ENCODE measurements at places on chromosomes 6 and 20.

- no peak for DNase-seq
These were observed 12.5 kb upstream of the BCKDHB start for GRCh38 chr6:80094017-80094416.

- no peak for DNase-seq
These were observed 129.3 kb downstream of the DTNBP1 start for GRCh38 chr6:15533379-15534026.

- DNase-seq = no peak
These were observed 25.1 kb upstream of the GSTA4 start for GRCh38 chr6:53020005-53020744.

GRCh38 chr6:97304701-97305100, 21.7 kb upstream of the MMS22L start:
- no peak for DNase-seq

- no peak for DNase-seq
These were observed 143.2 kb upstream of the TENT5A start for GRCh38 chr6:81895511-81896185.

DNA sequence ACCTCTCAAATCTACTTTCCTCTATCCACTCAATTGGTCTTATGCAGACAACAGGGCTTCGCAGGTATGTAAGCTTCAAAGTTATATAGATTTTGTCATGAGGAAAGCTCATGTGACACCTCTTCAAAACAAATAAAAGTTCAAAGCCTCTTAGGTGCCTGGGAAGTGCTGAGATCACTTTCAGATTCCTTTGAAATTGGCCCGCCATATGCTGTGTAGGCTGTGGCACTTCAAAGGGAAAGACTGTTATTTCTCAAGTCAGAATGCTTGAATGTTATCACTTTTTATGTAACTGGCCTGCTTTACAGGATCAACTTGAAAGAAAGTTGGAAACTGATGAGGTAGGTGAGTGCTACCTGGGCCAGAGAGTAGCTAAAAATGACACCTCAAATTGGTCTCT, 67.1 kb upstream of the GFRAL start:
- peak; percentile 27 for DNase-seq

DNA sequence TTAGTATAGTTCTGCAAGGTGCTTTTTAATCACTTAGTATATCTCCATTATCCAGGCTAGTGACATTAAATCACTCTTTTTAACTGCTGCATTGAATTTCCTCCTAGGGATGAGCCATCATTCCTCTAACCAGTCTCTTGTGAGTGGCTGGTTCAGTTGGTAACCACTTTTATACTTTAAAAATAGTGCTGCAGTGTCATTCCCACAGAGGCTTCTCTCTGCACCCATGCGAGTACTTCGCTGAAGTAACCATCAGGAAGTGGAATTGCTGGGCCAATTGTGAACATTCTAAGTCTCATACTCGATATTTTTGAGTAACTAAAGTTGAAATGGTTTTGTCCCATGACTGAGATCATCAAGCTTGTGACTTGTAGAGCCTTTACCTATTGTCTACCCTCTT, 2.1 kb downstream of the BTN3A2 start:
- no peak for DNase-seq

GRCh38 chr6:137522831-137523230, 28.6 kb upstream of the OLIG3 start:
- no peak for DNase-seq

DNA sequence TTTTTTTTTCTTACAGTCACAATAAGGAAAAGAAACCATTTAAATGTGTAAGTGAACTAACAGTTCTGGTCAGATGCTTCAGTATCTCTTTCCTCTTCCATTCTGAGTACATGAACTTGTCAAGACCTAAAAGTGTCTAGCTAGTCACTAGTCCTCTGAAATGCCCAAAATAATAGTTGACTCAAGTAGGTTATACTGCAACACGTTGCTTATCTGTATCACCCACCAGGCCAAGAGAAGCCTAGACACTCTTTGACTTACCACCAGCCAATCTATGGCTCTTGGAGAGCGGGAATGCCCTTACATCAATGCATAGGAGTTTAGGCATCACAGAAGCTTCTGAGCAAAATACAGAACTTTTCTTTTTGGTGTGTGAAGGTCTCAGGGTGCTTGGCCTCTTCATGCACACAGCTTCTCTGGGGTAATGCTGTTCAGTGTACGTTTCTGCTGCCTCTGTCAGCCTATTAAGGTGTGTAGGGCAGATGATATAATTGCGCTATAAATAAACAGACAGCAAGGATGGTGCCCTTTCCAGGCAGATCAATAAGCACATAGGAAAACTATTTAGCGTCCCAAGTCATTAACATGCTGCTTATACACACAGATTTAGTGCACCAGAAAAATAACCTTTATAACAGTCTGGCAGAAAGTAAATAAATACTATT, 7.8 kb upstream of the GFOD1 start:
- no peak for DNase-seq

DNA sequence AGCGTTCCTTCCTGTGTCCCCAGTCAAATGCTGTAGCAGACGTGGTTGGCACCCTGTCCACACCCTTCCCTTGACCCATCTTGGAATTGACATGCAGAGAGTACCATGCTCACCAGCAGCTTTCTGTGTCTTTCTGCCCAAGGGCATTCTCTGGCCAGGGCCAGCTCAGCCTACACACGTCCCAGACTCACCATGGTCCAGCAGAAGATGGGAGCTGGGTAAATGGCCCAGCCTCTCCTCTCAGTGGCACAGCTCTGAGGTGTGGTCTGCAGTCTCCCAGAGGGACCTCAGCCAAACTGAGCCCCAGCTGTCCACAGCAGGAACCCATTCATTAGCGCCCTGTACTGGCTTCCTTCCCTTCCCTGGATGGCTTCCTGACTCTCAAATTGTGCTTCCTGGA, 31.1 kb upstream of the BLCAP start:
- no peak for DNase-seq
